ENCODE measurements at places on chromosomes 11 and 22.

GRCh38 chr11:124776865-124777645, 15.0 kb upstream of the ESAM start:
- DNase-seq = no peak

GRCh38 chr11:17612221-17613188, 65.4 kb downstream of the OTOG start:
- DNase-seq = no peak

DNA sequence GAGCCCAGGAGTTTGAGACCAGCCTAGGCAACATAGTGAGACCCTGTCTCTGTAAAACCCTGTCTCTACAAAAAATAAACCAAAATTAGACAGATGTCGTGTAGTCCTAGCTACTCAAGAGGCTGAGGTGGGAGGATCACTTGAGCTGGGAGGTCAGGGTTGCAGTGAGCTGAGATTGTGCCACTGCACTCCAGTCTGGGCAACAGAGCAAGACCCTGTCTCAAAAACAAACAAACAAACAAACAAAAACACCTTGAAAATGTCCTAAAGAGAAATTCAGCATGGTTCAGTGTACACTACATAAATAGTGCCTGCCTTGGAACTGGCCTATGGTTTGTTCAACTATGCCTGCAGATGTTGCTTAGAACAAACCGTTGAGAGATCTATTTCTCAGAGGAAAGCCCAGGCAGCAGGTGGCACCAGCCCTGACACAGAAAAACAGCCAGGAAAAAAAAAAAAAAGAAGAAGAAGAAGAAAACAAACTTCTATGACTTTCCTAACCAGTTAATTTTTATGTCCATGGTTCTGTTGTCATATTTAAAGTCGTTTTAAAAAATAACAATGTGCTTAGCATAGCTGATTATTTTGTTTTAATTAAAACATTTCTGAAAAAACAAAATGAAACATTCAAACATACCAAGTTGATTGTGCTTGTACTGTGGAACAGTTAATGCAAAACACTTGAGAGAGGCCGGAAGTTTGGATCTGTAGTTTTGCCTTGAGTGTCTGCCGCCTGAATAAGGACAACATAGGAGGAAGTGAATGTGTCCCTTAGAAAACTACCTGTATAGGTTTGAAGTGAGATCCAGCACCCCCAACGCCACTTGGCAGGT, 5.4 kb downstream of the KREMEN1 start:
- no peak for DNase-seq

DNA sequence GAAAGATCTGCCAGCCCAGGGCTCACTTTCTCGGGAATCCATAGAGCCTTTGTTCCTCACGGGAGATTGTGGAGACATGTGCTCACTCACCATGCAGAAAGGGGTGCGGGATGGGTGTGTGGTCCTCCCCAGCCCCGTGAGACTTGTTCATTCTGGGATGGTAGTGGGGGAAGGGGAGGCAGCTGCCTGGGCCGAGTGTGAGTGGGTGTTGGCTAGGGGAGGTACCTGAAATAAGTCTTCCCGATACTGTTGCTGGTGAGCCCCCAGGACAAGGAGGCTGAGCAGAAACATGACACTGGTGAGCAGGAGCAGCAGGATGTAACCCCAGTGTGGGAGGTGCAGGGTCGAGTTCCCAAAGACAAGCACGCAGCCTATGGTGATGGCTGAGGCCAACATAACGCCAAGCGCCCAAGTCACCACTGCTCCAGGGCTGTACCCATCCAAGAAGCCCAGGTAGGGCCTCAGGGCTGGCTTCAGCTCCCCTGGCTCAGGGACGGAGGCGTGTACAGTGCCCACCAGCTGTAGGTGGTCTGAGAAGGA, 2.8 kb downstream of the SLC7A4 start:
- DNase-seq = no peak

- no peak for DNase-seq
Observed at GRCh38 chr11:62925308-62925707, 4.1 kb upstream of the CHRM1 start.

- DNase-seq = no peak
Observed at GRCh38 chr22:50687829-50688228, 15.2 kb downstream of the SHANK3 start.

- no peak for DNase-seq
Observed at GRCh38 chr22:26494506-26494905, 10.8 kb downstream of the SRRD start.

GRCh38 chr22:31136711-31137110, 3.6 kb downstream of the PLA2G3 start:
- DNase-seq = no peak

- no peak for DNase-seq
Observed at GRCh38 chr11:82682003-82682751, 51.5 kb downstream of the FAM181B start.

DNA sequence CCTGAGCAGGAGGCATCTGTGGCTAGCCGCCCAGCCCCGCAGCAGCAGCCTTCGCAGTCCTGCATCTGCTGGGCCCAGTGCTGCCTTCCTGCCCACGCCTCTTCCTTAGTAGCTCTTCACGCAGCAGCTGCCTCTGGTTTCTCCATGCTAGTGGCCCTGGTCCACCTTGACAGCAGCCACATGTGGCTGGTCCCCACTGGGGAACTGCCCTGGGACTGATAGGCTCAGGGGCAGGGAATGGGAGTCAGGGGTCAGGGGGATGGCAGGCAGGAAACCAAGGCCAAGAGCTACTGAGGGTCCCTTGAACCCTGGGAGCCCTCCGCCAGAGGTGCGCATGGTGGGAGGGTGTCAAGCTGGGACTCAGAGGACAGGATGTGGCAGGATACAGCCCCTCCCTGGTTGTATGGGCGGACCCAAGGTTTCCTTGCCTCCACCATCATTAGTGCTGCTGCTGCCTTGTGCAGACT, 99.4 kb upstream of the PITPNB start:
- no peak for DNase-seq

DNA sequence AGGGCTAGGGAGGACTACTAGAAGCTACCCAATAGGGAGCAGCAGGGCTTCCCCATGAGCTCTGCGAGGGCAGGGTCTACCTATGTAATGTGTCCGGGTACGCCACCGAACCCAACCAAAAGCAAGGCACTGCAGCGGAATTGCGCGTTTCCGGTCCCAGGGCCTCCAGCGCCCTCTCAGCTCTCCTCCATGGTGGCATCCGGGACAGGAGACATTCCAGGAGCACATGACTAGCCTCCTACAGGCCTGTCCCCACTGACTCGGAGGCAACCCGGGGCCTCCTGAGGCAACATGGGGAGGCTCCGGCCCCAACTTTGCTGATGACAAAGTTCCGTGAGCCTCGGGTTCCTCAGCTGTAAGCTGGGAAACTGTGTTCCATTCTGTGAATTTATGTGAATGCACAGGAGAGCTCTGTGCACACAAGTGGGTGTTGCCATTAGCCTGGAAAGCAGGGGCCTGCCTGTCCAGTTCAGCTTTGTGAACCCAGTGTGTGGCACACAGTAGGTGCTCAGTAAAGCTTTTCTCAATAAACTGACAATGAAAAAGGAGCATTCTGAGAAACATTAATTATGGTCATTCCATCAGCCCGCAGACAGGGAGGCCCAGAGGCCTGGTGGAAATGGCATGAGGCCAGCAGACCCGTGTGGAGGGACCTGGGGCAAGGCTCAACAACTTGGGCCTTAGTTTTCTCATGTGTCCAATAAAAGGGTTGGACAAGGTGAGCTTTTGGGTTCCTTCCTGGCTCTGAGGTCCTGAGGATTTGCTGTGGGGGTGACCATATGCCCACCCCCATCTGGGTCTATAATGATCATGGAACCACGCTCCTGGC, 50.3 kb downstream of the CHRDL2 start:
- no peak for DNase-seq

GRCh38 chr11:60164550-60165075, 18.3 kb downstream of the MS4A6A start:
- no peak for DNase-seq

DNA sequence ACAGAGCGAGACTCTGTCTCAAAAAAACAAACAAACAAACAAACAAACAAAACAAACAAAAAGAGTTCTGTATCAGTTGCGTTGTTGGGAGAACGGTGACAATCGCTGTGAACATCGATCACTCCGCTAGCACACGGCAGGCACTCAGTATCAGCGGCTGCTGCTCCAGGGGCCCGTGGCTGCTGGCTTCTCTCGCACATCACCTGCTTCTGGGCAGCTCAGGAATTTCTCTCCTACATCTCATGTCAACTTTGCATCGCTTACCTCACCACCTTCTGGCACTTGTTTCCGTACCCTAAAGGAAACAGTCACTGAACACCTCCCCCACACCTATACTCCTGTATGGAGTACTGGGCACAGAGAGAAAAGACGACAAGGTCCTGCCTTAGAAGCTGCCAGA, 70.3 kb upstream of the WNT7B start:
- no peak for DNase-seq

- no peak for DNase-seq
Observed at GRCh38 chr22:37218399-37218770, 6.1 kb upstream of the SSTR3 start.

DNA sequence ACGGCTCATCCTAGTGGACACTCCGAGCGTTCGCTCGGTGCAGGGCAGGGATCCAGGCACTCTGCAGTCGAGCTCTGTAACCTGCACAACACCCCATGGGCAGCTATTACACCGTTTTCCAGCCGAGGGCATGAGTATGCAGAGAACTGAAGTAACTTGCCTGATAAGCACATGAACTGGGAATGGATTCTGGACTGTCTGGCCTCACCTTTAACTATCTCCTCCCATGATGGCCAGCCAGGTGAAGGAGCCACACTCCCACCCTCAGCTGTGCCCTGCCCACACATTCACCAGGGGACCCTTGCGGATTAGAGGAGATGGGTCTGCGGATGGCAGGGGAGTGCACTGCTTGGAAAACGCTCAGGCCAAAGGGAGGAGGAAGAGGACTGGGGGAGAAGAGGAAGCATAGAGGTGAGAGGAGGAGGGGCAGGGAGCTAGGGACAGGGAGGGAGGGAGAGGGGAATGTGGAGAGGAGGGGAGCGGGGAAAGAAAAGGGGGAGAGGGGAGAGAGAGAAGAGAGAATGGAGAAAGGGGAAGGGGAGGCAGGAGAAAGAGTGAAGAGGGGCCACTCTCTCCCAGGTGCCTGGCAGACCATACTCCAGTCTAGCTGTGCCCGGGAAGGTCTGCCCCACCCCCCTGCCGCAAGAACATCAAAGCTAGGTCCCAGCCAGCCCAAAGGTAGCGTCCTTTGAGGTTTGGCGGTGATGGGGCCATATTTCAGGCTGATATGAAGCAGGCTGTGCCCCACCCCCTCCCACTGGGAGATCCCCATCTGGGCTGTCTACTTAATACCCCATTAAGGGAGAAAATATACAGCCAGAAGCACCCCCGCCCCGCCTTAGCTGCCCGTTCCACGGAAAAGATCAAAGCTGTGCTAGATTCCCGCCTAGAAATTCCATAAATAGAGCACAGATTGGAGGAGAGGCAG, 33.2 kb upstream of the TCF20 start:
- DNase-seq = no peak

All from activated T-helper 1 cell treated with Interleukin-2 at 50 U/mL for 16 hours (primary cell).